Aorta (tissue), 5 donors: ENCODE measurements at places on chromosomes 7 and 10. TPM values are rescaled to one million over a fixed set of nuclear protein-coding genes. Genes with fewer than 3 reads are reported as not detected.

- H3K27me3 ChIP-seq, result no peaks in the 10 kb centered on the region
- no peak overlapping the region for H3K27ac ChIP-seq
- H3K36me3 ChIP-seq, result no peaks in the 10 kb centered on the region
- H3K4me1 ChIP-seq, result no peaks in the 10 kb centered on the region
- no peak for DNase-seq
- H3K4me3 ChIP-seq, result no peak overlapping the region
These were observed 222.4 kb downstream of the SORCS1 start for GRCh38 chr10:106942035-106942662.

DNA sequence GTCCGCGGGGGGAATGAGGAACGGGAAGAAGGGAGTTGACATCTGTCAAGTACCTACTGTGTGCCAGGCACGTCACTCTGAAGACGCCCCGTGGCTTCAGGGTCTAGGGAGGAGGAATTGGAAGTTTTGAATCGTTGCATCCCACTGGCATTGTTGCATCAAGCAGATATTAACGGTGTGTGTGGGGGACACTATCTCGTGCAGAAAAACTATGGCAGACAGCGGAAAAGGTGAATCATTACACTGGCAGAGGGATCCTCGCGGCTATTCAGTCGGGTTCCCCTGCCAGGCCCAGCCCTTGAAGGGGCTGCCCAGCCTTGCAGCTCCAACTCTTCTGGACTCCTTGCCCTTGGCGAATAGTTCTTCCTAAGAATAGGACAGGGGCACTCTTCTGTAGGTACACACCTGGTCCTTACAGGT, 1.0 kb upstream of the KIAA1549 start:
- no peaks in the 10 kb centered on the region for H3K4me1 ChIP-seq
- DNase-seq, result no peak
- no peaks in the 10 kb centered on the region for H3K27me3 ChIP-seq
- no peak overlapping the region for H3K27ac ChIP-seq
- H3K36me3 ChIP-seq, result no peaks in the 10 kb centered on the region

PNLIPRP1 gene
- 1.4 TPM for total RNA-seq

- H3K27me3 ChIP-seq, result no peaks in the 10 kb centered on the region
- H3K4me3 ChIP-seq, result no peak overlapping the region
- H3K4me1 ChIP-seq, result no peaks in the 10 kb centered on the region
- H3K27ac ChIP-seq, result no peak overlapping the region
- H3K36me3 ChIP-seq, result no peaks in the 10 kb centered on the region
- DNase-seq, result no peak
These were observed 103.3 kb downstream of the DNMBP start for GRCh38 chr10:99906470-99906869.

C10orf143 gene
- total RNA-seq, result 1.9 TPM

DNA sequence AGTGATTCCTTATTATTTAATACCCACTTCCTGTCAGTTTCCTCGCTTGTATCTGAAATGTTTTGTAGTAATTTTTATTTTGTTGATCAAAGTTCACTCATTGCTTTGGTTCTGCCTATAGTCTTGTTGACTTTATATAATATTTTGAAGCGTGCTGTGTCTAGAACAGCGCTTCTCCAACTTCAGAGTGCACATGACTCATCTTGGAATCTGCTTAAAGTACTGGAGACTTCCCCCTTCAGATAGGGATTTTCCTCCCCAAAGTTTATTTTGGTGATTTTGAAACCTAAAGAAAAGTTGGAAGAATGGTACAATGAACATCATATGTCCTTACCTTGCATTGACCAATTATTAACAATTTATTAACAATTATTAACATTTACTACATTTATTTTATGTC, 5.8 kb downstream of the COMTD1 start:
- H3K4me3 ChIP-seq, result no peak overlapping the region
- DNase-seq, result no peak
- H3K27ac ChIP-seq, result no peak overlapping the region
- no peaks in the 10 kb centered on the region for H3K27me3 ChIP-seq
- no peaks in the 10 kb centered on the region for H3K36me3 ChIP-seq
- H3K4me1 ChIP-seq, result no peaks in the 10 kb centered on the region

SLC26A3 gene
- total RNA-seq, result not detected
